ENCODE measurements at places on chromosomes 2 and 18.
A peak's percentile ranks its signal among the peaks of the same experiment; 100 is the strongest.

DNA sequence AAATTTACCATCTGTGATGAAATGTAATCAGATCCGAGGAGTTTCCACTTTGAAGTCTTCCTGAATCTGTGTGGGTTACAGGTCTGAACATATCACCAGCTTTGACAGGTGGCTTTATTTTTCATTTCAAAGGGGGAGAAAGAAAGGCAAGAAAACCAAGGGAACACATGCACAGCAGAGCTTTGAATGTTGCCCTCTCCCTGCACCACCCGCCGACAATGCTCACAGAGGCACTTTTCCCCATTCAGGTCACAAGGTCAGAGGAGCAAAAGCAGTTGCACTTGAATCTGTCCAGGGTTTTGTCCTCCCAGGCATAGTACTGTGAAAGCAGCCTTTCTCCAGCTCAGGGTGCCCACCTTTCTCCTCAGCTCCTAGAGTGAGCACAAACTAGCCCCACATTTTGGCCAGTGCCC, 130.2 kb downstream of the OSR1 start:
- DNase-seq: no peak

- DNase-seq: no peak
These were observed 4.2 kb downstream of the STAT1 start for GRCh38 chr2:191009541-191010374.

GRCh38 chr2:227160164-227160563, 3.8 kb downstream of the COL4A4 start:
- DNase-seq: no peak

- DNase-seq: no peak
These were observed 112.7 kb downstream of the MCFD2 start for GRCh38 chr2:46802665-46803546.

GRCh38 chr2:16189836-16190160, 249.4 kb downstream of the MYCN start:
- DNase-seq: no peak

DNA sequence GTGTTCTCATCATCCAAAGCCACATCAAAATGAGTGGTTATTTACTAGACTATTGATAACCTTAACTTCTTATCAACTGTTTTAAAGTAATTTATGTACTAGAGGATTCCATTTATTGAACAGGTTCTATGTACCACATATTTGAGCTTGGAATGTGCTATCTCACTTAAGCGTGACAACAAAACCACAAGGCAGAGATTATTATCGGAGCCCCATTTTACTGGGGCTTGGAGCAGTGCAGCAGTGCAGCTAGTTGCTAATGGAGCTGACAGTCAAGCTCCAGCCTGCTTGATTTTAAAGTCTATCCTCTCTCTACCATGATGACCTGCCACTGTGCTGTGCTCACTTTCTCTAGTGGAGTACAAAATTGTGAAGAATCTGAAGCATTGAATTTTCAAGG, 24.6 kb downstream of the GCG start:
- no peak for DNase-seq

DNA sequence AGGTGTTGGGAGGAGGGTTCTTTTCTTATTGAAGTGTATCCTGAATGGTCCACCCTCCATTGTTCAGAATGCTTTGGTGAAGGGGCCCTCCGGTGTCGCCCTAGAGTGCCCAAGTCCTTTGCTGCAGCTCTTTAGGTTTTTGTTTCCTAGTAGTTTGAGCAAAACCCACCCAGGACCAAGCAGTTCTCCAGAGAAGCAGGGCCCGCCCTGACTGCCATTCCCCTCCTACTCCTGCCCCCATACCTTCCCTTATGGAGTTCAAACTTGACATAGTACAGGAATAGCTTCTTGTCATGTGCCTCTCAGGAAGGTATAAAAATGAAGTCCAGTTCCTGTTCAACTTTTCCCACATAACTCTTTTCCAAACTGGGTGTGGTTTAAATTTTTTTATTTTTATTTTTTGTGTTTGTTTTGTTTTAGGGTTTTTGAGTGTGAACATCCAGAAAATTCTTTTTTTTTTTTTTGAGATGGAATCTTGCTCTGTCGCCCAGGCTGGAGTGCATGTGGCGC, 5.6 kb downstream of the MERTK start:
- no peak for DNase-seq

GRCh38 chr2:102664471-102664909, 45.1 kb downstream of the SLC9A2 start:
- DNase-seq: no peak

DNA sequence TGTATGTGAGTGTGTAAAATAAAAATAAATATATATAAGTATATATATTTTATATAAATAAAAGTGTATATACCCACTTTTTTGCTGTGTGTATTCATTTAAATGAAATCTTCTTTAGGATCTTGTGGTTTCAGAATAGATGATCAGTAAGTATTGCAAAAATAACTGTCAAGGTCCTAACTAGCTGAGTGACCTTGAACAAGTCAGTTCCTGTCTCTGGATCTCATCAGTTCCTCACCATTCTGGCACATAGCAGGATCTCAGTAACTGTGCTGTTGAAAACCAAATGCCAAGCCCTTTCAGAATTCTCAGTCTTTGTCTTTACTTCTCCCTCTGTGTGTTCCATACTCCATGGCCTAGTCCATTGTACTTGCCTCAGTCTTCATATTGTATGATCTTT, 115.3 kb upstream of the CXCR4 start:
- no peak for DNase-seq

DNA sequence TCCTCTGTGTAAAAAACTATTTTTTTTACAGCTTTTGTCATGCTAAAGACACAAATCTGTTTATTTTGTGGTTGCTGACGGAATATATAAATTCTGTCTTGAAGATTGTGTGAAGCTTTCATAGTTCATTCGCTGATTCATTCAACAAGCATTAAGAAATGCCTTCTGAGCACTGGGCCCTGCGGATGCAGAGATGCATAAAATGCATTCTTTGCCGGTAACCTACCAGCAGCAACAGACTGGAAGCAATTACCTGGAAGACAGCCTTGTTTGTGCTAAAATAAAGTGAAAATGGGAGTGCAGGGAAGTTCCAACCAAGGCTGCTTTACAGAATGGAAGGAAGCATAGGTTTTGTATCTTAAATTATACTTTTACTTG, 119.7 kb downstream of the PMAIP1 start:
- DNase-seq: peak; percentile 79

DNA sequence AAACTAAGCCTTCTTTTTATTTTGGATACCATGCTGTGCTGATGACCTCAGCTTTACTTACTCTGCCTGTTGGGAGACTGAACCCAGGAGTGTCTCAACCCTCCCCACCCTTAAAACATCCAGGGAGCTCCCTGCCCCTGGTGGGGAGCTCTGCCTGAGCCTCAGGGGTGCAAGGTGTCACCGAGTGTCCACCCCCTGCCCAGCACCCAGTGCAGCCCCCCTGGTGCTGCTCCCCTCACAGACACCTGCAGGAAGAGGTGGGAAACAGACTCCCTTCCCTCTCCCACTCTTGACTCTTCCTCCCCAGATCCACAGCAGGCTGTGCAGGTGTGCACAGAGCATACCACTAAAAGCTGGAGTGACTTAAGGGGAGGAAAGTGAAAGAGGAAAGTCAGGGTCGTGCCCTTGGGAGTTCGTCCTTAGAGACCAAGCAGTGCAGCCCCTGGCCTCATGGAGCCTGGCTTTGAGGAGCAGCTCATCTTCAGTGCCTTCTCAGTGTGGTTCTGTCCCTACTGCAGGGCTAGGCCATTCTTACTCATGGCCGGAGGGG, 51.3 kb downstream of the MYO7B start:
- no peak for DNase-seq

DNA sequence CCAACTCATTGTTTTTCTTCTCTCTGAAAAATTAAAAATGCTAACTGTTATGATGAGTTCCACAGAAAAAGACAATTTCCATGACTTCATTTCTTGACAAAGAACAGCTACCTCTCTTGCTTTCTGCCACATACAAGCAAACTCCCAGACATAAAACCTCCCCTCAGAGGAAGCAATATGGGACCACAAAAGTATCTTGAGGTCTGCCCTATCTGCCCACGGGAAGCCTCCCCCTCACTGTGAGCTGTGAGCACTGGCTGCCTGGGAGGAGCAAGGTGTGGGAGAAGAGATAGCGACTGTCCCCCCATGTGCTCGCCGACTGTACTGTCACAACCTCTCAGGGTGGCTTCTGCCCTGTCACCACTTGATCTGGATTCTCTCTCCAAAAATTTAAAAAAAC, 69.7 kb upstream of the NRP2 start:
- no peak for DNase-seq

- no peak for DNase-seq
These were observed 287.8 kb upstream of the CCDC68 start for GRCh38 chr18:55247032-55247431.

DNA sequence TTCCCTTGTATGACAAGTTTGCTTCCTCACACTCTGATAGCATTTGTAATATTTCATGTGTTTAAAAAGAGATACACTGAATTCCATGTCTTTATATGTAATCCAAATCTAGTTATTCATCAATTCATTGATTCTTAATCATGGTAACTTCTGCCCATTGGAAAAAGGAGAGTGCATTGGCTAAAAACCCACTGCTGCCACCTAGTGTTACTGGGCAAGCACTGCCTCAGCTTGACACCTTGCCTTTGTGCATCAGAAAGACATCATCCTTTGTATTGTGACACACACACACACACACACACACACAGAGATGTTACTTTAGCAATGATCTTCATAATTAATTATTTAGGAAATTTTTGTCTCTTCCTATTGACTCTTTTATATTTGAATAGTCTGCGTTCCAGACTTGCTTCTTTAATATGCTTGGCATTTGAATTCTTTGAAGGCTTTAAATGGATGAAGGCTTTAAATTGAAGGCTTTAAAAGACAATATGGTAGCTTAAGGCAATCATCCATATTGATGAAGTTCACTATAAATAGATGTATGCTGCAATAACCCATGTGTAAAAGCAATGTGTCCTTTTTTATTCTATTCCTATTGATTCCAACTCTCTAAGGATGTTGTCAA, 414.2 kb upstream of the CHST9 start:
- peak; percentile 63 for DNase-seq

- peak; percentile 81 for DNase-seq
These were observed 26.4 kb downstream of the TBC1D8 start for GRCh38 chr2:101124643-101125366.

DNA sequence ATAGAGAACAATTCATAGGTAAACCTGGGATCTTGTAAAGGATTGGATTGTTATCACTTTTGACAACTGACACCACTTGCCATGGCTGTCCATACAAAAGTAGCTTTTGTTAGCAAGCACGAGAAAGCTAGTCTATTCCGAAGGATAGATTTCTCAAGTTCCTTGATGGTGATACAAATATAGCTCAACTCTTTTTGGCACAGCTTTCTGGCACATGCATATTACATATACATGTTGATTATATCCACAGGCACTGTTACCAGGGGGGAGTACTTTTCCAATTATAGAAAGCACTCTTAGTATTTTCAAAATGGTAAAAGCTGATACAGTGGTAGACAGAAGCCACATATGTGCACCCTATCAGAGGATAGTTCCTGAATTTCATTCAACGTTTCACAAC, 168.9 kb downstream of the UPP2 start:
- DNase-seq: no peak

DNA sequence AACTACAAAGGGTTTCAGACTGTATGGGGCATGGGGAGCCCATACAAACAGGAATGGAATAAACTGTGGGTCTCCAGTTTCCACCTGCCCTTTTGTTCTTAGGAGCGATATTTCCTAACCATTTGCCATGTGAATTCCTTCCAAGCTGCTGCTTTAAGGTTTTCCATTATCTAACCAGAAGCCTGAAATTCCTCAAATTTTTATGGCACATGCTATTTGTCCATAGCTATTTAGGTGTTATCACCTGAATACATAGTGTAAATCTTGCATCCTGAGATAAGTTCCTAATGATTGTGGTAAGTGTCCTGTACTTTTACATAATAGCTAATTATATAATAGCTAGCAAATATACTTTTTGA, 17.4 kb upstream of the PAIP2B start:
- no peak for DNase-seq

DNA sequence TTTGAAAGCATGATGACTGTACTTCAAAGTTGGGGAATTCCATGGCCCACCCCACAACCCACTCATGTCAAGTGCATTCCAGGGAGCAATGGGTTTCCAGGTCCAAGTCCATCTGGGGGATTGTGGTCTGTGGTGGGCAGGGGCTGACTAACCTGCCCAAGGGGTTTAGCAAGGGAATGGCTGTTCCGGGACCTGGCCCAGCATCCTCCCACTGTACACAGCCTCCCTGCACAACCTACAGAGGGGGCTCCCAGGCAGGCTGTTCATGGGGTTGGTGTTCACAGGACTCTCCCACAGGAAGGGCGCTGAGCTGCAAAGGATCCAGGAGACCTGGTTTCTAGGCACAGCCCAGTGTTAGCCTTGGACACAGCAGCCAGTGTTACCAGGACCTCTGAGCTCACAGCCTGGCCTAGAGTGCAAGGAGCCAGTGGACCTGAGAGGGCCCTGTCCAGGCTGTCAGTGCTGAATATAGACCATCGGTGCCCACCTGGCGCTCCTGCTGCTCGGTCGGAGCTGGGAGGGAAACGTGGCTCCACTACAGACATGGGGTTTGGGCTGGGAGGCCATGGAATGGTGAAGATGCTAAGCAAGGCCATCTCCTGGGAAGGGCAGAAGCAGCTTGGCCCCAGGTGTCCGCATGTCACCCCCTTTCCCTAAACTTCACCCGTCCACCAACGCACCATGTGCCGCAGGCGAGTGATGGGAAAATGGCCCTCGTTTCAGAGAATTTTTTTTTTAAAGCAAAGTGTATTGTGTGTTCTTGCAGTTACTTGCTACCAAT, 317.2 kb downstream of the GBX2 start:
- no peak for DNase-seq

GRCh38 chr18:63236406-63236805, 83.2 kb downstream of the BCL2 start:
- no peak for DNase-seq

- no peak for DNase-seq
These were observed 412.8 kb downstream of the CMPK2 start for GRCh38 chr2:6452702-6453481.

DNA sequence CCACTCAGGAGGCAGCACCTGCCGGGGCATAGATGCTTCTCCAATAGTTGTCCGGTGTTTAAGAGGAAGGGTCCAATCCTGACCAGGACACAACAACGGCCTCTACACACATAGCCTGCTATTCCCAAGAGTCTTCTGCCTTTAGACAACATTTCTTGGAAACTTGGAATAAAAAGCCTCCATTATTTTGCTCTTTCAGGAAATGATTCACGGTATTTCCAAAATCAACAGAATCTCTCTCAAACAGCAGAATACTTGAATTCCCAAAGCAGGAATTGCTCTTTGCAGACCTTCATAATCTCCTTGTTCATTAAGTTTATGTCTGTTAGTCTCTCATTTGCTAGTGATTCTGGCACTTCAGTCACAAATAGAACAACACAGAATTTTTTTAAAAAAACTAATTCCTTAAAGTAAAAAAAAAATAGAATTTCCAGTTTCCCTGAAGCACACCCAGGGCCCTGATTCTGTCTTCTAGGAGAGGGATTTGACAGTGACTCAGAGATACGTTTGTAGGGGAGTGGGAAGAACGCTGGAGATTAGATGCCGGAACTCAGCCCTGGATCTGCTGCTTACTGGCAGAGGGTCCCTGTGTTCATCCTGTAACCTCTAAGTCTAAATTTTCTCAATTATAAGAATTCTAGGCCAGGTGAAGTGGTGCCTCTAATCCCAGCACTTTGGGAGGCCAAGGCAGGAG, 74.7 kb downstream of the NAB1 start:
- DNase-seq: no peak

GRCh38 chr2:118473241-118473640, 374.2 kb downstream of the EN1 start:
- no peak for DNase-seq

Measured in GM03348 (cell line).